Hematopoietic multipotent progenitor cell treated with erythropoietin and hydrocortisone succinate and interleukin-3 and kit ligand, for 8 days (in vitro differentiated cells): ENCODE measurements at places on chromosomes 1 and 21.

DNA sequence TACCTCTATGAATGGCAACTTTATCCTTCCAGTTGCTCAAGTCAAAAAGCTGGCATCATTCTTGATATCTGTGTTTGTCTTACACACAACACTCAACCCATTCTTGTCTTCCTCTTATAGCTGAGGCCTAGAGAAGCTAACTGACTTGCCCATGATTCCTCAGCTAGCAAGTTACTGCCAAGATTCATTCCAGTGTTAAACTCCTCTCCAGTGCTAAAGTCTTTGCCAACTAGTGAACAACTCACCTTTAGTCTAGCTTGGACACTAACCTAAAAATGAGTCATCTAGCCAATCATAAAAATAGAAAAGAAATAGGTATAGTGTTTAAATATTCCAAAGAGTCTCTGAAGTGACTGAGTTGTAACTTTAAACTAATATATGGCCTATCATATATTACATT lies 45.6 kb upstream of the RGS2 start:
- DNase-seq: no peak

- DNase-seq: no peak
Measured at GRCh38 chr1:24255226-24255625, 63.9 kb upstream of the GRHL3 start.

DNA sequence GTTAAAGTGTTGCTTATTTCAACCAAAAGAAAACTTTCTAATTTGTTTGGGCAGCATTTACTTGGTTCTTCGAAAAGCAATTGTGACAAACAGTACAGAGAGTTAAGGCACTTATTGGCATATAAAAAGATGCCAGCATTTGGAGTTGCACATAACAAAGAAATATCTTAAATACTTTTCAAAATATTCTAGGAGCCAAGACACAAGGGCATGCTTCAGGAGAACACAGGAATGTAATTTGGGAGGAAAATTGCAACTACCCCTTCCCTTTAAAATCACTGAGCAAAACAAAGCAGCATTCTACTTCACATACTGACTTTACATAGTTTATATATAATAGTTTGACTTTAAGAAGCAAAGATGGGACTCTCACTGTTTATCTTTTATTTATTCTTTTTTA lies 4.6 kb upstream of the TIE1 start:
- no peak for DNase-seq

DNA sequence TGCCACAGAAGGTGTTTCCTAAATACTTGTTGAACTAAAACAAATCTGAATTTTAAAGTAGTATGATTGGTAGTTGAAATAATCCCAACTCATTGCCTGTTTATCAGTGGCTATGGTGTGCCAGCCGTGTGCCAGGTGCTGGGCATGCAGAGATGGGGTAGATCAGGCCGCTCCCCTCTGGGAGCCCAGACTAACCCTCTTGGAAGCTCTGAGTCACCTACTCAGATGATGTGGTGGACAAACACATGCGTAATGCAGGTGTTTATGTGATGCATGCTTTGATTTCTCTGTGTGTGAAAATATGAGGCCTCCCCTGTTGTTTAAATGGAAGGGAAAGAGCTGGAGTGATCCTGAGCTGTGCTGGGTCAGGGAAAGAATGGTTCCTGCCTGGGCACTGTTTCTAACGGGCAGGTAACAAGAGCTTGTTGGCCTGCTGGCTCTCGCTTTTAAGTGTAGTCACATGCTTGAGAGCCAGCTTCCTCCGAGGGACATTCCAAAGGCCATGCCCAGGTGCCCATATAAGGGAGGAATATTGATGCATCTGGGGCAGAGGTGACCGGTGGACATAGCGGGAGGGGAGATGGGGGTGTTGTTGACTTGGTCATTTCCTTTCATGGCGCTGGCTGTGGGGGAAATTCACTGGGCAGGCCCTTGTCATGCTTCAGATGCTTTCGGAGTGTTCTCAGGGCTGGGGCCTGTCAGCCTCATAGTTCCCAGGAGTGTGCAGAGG lies 10.2 kb downstream of the MFN2 start:
- DNase-seq: no peak

GRCh38 chr1:215357901-215358300 lies 209.2 kb upstream of the KCTD3 start:
- DNase-seq: no peak

- no peak for DNase-seq
Measured at GRCh38 chr1:115475252-115475651, 137.2 kb upstream of the NGF start.

GRCh38 chr1:194419721-194420120 lies 1233.3 kb upstream of the B3GALT2 start:
- DNase-seq: no peak
